SK-N-SH (cell line): ENCODE measurements at places on chromosomes 3 and 15.
A peak's percentile ranks its signal among the peaks of the same experiment; 100 is the strongest.

GRCh38 chr3:126913524-126913923, 69.4 kb upstream of the PLXNA1 start:
- no peak for DNase-seq

- DNase-seq, result no peak
Measured at GRCh38 chr3:177451301-177451750, 254.0 kb upstream of the TBL1XR1 start.

DNA sequence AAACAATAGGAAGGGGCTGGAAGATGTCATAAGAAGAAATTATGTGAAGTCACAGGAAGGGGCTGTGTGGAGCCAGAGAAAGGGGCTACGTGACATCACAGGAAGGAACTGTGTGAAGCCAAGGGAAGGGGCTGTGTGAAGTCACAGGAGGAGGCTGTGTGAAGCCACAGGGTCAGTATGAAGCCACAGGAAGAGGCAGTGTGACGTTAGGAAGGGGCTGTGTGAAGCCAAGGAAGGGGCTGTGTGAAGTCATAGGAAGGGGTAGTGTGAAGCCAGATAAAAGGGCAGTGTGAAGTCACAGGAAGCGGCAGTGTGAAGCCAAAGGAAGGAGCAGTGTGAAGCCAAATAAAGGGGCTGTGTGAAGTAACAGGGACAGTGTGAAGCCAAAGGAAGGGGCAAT, 32.5 kb downstream of the GASK1A start:
- no peak for DNase-seq

GRCh38 chr3:65963787-65964677, 74.7 kb downstream of the MAGI1 start:
- DNase-seq, result no peak

- no peak for DNase-seq
Measured at GRCh38 chr3:53216723-53217122, 39.1 kb downstream of the TKT start.

GRCh38 chr3:127645371-127646015, 16.5 kb downstream of the PODXL2 start:
- no peak for DNase-seq

DNA sequence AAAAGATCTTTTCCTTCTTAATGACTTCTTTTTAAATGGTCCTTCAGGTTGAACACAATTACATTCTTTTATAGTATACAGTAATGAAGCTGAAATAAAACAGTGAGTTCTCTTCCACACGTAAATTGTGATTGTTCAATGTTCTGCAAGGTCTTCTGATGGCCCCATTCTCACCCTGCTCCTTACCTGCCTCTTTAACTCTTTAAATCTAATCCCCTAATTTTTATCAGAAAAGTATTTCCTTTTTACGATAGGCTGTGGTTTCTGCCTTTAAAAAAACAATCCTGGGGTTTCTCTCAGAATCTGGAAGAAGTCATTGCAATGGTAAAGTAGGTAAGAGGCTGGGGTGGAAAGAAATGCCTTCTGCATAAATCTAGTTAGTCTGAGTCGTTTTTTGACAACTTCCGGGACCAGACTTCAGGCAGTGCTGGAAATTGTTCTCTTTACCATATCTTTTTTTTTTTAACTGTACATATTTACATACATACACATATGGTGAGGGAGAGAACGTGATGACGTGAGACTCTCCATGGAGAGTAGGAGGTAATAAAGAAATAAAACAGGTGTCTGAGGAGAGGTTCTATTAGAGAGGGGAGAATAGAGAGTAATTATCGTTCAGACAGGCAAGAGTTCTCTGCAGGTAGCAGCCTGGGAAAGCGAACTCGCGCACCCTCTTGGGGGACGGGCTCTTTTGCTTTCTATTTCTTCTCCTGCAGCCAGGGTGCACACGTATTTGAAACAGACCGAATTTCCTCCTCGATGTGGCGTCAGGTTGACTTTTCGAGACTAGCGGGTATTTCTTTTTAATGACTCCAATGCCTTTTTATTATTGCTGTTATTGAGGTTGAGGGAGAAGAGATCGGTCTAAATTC, at the start of gene SIDT1:
Gene SIDT1 (plus strand): TSS at position 730 of the 872 bp plus-strand sequence. CDS start 467 bp downstream, outside the sequence.
- DNase-seq, result peak; percentile 39

DNA sequence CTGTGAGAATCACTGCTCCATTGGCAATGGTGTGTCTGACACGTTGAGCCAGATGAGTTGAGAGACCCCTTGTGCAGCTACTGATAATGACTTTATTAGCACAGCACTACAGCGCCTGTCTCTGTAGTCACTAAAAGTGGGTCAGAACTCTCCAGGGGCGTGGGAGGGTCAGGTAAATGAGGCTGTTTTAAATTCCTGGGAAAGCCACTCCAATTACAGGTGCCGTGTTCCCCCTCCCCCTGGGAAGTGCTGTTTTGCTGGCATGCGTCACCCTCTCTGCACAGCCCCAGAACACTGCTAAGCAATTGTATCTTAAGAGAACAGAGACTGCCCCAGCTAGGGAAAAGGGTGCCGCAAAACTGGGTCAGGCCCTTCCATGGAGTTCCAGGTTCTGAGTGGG, 21.5 kb upstream of the CPNE9 start:
- no peak for DNase-seq
